GM12878 (cell line): ENCODE measurements at places on chromosomes 2 and 18.

DNA sequence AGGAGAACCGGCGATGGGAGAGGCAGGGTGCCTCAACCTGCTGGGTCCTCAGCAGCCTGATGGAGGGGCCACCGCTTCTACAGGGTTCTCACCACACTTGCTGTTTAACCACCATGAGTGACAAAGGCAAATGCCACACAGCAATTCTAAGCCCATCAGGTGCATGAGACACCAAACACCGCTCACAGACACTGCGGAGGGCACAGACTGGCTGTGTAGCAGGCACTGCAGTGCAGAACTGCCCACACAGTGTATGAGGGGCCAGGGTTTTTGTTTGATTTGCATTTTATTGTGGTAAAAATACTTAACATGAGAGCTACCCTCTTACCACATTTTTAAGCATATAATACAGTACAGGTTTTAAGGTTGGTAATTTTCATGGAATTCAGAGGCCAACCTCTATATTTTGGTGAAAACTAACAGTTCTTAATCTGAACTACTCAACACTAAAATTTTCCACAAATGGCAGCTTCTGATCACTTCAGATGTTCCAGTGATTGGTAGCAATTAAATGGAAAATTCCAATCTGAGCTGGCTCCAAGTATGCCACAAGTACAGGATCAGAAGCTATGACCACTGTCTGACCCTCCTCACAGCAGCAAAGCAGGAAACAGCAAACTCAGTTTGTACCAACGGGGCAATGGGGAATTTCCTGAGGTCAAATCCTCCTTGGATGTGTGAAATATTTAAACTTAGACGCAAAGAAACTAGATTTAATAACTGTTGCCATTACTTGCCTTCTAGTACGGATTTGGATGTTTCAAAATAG, 67.7 kb downstream of the FAM210A start:
- no peak for DNase-seq

DNA sequence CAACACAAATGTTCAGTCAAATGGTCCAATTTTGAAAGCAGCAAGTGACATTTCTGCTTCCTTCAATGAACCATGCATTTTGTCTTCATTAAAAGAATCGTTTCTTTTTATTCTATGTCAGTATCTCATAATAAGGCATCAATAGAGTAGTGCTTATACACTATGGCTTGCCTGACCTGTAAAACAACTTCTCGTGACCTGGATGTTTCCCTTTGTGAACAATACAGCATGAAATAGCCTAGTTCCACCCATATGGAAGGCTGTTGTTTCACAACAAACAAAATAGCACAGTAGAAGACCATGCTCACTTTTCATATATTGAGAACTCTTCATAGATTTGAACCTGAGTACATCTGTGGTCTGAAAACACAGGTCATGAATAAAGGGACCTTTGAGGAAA, 104.3 kb upstream of the PIK3C3 start:
- no peak for DNase-seq

- DNase-seq, result no peak
Measured at GRCh38 chr2:227447606-227448005, 24.4 kb upstream of the AGFG1 start.

- DNase-seq, result no peak
Measured at GRCh38 chr2:157899125-157899839, 23.2 kb upstream of the ACVR1 start.

DNA sequence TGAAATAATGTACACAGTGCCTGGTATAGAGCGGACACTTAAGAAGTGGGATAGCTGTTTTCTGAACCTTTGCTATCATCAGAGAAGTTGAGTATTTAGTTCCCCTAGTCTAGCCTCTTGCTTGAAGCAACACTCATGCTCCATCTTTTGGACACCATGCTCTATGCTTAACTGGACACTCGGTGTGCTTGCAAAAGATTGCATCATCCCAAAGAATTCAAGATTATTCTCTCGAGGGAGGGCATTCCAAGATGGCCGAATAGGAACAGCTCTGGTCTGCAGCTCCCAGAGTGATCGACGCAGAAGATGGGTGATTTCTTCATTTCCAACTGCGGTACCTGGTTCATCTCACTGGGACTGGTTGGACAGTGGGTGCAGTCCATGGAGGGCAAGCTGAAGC, 143.9 kb upstream of the FSHR start:
- no peak for DNase-seq

GRCh38 chr2:38526195-38526594, 76.5 kb downstream of the HNRNPLL start:
- DNase-seq, result no peak

DNA sequence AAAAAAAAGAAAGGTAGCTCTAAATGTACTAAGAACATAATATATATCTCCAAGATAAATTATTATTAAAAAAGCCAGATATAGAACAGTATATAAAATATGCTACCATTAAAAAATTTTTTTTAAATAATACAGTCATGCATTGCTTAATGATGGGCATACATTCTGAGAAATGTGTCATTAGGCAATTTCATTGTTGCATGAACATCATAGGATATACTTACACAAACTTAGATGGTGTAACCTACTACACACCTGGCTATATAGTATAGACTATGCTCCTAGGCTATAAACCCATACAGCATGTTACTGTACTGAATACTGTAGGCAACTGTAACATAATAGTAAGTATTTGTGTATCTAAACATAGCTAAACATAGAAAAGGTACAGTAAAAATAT, 18.3 kb upstream of the LAPTM4A start:
- no peak for DNase-seq

GRCh38 chr2:29213888-29214291, 98.7 kb downstream of the CLIP4 start:
- DNase-seq, result no peak

GRCh38 chr2:216015722-216016464, 2.5 kb upstream of the MREG start:
- DNase-seq, result peak; percentile 87

DNA sequence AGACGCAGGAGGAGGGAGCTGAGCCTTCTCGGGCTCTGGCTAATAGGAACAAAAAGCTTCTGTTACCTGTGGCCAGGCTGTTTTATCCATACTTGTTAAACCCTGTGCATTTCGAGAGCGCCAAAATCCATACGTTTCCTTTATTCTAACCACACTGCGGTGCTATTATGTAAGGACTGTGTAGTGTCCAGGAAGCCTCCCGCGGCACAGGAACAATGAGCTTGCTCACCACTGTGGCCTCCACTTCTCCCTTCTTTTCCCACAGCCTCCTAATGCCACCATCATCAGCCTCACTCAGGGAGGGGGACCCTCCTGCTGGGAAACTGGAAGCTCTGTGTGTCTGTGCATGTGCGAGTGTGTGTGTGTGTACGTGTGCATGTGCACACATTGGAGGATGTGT, 268.5 kb downstream of the HAUS1 start:
- no peak for DNase-seq

DNA sequence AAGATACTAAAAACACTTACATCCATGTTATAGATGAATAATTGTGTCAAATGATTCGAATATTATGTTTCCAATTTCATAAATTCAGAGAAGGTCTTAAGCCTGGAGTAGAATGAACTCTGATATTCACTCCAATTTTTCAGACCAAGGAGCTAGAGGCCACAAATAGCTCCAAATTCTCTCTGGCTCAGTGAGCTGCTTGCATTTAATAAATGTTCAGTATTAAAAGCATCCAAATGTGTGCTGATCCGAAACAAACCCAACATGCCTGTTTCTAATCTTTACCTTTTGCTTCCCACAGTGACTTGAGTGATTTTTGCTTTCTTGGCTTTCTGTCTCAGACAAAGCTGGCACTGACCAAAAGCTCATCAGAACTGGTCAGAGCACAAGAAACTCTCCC, 291.4 kb downstream of the CCDC85A start:
- no peak for DNase-seq

- no peak for DNase-seq
Measured at GRCh38 chr2:117723888-117724434, 90.5 kb upstream of the DDX18 start.

DNA sequence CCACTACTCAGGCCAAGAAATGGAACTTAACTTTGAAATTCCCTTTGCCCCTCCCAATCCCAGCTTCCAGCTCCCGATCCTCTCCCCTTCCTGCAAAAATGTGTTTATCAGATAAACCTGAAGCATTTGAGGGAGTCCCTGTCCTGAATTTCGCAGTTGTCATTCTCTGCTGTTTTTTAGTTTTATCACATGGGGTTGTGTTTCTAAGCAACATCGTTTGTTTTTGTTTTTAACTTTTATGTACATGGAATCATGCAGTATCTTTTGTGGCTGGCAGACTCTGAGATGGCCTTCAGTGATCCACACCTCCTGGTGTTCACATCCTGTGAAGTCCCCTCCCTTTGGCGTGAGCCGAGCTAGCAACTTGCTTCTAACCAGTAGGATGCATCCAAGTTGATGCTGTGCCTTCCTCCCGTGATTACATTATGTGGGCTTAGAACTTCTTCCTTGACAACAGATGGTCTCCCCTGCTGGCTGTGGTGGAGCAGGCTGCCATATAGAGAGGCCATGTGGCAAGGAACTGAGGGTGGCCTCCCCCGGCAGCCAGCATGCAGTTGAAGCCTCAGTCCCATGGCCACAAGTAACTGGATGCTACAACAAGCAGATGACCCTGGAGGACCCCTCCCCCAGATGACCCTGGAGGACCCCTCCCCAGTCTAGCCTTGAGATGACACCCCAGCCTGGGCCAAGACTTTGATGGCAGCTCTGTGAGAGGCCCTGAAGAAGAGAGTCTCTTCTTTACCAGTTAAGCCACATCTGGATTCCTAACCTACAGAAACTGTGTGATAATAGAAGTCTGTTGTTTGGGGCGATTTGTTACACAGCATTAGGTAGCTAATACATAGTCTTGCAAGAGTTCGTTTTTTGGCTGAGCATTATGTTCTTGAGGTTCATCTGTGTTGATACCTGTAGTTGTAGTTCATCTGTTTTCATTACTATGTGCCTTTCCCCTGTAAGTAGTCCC, 27.7 kb downstream of the SH3BP4 start:
- no peak for DNase-seq
